ENCODE measurements at places on chromosomes 1 and 21. TPM values are rescaled to one million over a fixed set of nuclear protein-coding genes. Genes with fewer than 3 reads are reported as not detected.

The RHD gene
- not detected for polyA plus RNA-seq

The TCP10L gene
- not detected for polyA plus RNA-seq

The GJA4 gene
- polyA plus RNA-seq: 72.2 TPM

- H3K27ac ChIP-seq: no peak overlapping the region
- H3K36me3 ChIP-seq: no peaks in the 10 kb centered on the region
Measured at GRCh38 chr1:231214918-231215680, 25.9 kb upstream of the GNPAT start.

DNA sequence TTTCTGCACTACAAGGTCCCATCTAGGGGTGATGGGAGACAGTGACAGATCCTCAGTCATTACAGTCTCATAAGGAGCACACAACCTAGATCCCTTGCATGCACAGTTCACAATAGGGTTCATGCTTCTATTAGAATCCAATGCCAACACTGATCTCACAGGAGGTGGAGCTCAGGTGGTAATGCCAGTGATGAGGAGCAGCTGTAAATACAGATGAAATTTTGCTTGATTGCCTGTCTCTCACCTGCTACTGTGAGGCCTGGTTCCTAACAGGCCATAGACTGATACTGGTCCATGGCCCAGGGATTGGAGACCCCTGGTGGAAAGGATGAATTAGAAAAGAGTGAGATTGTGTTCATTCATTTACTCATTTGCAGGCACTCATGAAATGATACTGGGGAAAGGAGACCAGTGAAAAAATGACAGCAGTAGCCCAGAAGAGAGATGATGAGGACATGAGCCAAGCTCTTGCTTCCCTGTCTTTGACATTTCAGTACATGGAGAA lies 251.6 kb upstream of the DUSP10 start:
- H3K4me3 ChIP-seq: no peak overlapping the region
- peaks cover 9% of the 10 kb centered on the region for H3K4me1 ChIP-seq
- no peaks in the 10 kb centered on the region for H3K36me3 ChIP-seq
- no peak overlapping the region for H3K27ac ChIP-seq

GRCh38 chr21:17598437-17598836 lies 14.3 kb downstream of the BTG3 start:
- no peak for DNase-seq
- H3K27ac ChIP-seq: no peak overlapping the region
- no peaks in the 10 kb centered on the region for H3K27me3 ChIP-seq
- H3K4me1 ChIP-seq: no peaks in the 10 kb centered on the region
- H3K36me3 ChIP-seq: peaks cover 7% of the 10 kb centered on the region

DNA sequence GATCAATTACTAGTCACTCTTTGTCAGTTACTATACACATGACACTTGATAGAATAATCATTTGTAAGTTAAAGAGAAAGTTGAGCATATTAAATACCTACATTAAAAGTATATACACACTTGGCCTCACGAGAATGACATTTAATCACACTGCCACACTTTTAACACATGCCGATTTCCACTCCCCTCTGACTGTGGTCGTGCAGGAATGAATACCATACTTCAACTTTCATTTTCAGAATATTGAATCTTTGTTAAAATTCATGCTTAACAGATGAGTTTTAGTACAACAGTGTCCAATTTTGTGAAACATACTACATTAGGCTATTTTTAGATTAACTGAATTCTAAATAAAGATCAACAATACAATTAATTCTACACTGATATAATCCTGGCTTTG lies 78.2 kb upstream of the SDC3 start:
- no peaks in the 10 kb centered on the region for H3K36me3 ChIP-seq
- H3K4me3 ChIP-seq: no peak overlapping the region
- no peak overlapping the region for H3K27ac ChIP-seq
- peaks cover 8% of the 10 kb centered on the region for H3K4me1 ChIP-seq
- H3K27me3 ChIP-seq: no peaks in the 10 kb centered on the region

DNA sequence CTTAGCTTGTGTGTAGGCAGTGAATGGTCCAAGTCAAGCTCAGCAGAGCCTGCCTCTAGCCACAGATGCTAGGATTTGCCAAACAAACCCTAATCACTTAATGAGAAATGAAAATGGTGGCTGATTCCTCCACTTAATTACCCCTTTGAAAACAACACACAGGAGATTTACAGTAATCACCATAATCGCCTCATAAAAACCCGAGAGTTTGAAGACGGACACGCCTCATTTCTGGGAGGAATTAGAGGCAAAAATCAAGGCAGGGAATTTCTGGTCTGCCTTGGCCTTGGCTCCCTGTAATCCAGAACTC lies 16.3 kb upstream of the FOXE3 start:
- no peaks in the 10 kb centered on the region for H3K4me1 ChIP-seq
- DNase-seq: no peak
- H3K27me3 ChIP-seq: no peaks in the 10 kb centered on the region
- H3K27ac ChIP-seq: no peak overlapping the region

- no peaks in the 10 kb centered on the region for H3K27me3 ChIP-seq
- peaks cover 10% of the 10 kb centered on the region for H3K4me1 ChIP-seq
- no peak overlapping the region for H3K4me3 ChIP-seq
- H3K27ac ChIP-seq: peak overlapping the region; percentile 58
- H3K36me3 ChIP-seq: no peaks in the 10 kb centered on the region
Measured at GRCh38 chr1:203665993-203666392, 39.4 kb downstream of the ATP2B4 start.

DNA sequence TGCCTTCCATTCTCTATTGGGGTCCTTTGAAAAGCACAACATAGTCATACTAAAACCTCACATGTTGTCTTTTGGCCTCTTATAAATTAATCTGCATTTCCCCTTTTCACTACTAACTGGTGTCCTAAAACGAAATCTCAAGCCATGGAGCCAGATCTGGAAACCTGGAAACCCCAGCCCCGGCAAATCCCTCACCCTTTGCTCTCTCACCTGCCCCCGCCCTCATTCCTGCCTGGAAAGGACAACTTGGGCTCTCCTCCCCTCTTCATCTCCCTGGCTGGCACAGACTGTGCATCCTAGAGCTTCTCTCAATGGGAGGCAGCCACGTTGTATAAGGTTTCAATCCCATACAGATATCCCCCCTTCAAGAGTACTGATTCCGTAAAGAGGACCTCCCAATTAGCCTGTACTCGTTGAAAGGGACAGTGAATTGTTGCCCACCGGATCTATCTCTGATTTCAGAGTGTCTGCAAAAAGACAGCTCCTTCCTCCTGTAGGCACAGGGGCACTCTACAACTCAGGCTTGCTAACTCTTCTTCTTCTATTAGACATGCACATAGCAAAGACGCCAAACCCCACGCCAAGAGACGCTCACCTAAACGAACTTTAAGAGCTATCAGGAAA lies 1.4 kb downstream of the DUSP10 start:
- peak overlapping the region; percentile 90 for H3K4me3 ChIP-seq

- H3K36me3 ChIP-seq: no peaks in the 10 kb centered on the region
- H3K4me3 ChIP-seq: peak overlapping the region; percentile 73
- H3K27me3 ChIP-seq: no peaks in the 10 kb centered on the region
- DNase-seq: no peak
Measured at GRCh38 chr1:84944767-84945486, 51.9 kb upstream of the LPAR3 start.

DNA sequence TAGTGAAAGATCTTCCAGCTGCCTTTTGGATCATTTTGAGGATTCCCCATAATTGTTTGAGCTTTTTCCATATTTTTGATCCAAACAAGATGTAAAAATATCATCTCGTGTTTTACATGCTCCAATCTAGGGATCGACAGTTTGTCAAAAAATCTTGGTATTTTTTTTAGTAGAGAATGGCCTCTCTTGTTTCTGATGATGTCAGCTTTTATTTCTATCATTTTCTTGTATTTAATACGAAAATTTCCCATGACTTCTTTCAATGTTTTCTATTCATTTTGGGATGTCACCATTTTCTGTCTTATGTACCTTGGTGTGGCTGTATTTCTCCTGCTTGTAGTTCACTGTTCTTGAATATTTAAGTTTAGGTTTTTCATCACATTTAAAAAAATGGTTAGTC lies 812.0 kb upstream of the NCAM2 start:
- H3K36me3 ChIP-seq: no peaks in the 10 kb centered on the region
- no peaks in the 10 kb centered on the region for H3K27me3 ChIP-seq
- DNase-seq: no peak
- no peaks in the 10 kb centered on the region for H3K4me1 ChIP-seq
- H3K27ac ChIP-seq: no peak overlapping the region

DNA sequence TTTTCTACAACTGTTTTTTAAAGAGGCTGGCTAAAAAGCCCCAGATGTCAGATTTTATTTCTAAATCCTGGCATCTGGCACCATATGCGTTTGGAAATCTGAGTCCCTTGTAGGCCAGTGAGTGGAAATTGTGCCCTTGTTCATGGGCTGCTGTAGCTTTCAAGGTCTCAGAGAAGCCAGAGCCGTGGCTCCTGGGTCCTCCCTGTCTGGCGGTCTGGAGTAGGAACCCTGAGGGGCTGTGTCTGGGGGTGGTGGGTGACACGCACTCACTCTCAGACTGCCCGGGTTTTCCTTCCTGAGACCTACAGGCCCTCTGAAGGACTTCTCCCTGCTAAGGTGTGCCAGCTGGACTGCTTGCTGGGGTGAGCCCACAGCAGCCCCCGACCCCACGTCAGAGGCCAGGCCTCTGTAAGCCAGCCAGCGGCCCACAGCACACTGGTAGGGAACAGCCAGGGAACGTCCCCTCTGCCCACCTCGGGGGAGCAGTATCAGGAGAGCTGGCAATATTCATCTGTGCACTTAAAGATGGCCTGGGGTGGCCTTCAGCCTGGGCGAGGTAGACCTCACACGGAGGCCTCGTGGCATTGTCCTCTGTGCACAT lies 151.5 kb downstream of the PEX14 start:
- H3K27ac ChIP-seq: no peak overlapping the region
- DNase-seq: peak; percentile 64
- no peaks in the 10 kb centered on the region for H3K36me3 ChIP-seq

DNA sequence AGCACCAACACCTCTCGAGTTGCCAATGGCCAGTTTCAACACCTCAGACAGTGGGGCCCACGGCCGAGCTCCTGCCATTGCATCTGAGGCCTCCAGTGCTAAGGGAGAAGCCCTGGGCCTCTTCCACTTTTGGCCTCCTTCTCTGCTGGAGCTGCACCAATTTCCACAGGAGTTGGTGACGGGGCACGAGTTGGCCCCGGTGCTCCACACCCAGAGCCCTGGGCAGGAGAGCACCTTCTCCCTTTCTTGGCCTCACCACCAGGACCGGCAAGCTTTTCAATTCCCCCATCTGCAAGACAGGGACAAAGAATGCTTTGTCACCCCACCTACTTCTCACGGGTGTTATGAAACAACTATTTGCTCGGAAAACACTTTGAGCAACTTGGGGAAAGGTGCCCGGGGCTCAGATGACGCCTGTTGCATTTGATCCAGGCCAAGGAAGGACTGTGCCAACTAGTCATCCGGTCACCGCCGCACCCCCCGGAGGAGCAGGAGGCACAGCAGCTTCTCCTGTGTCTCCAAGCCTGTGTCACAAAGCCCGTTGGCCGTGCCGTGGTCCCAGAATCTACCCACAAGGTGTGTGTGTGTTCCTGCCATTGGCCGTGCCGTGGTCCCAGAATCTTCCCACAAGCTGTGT lies 55.2 kb downstream of the TOMM20 start:
- peaks cover under 1% of the 10 kb centered on the region for H3K4me1 ChIP-seq
- H3K4me3 ChIP-seq: no peak overlapping the region
- no peaks in the 10 kb centered on the region for H3K27me3 ChIP-seq
- no peaks in the 10 kb centered on the region for H3K36me3 ChIP-seq
- peak overlapping the region; percentile 93 for H3K27ac ChIP-seq

- no peak for DNase-seq
- H3K36me3 ChIP-seq: no peaks in the 10 kb centered on the region
Measured at GRCh38 chr1:226553924-226554282, 5.3 kb downstream of the STUM start.

- H3K27me3 ChIP-seq: peaks cover 2% of the 10 kb centered on the region
- H3K4me3 ChIP-seq: no peak within 1 kb of the TSS
- no peaks in the 10 kb centered on the region for H3K36me3 ChIP-seq
- no peaks in the 10 kb centered on the region for H3K4me1 ChIP-seq
- no peak for DNase-seq
- H3K27ac ChIP-seq: no peak within 1 kb of the TSS
Measured at GRCh38 chr1:6424619-6425593, at the start of gene ESPN. Gene ESPN, plus strand, starts transcription at chr1:6424776. Its CDS starts 180 bp downstream, at chr1:6424956.

GRCh38 chr1:241250465-241250864 lies 106.5 kb downstream of the RGS7 start:
- H3K27me3 ChIP-seq: no peaks in the 10 kb centered on the region
- no peak overlapping the region for H3K4me3 ChIP-seq
- H3K4me1 ChIP-seq: no peaks in the 10 kb centered on the region
- no peaks in the 10 kb centered on the region for H3K36me3 ChIP-seq
- DNase-seq: no peak
- H3K27ac ChIP-seq: no peak overlapping the region

- no peaks in the 10 kb centered on the region for H3K27me3 ChIP-seq
- no peaks in the 10 kb centered on the region for H3K4me1 ChIP-seq
- DNase-seq: no peak
- no peaks in the 10 kb centered on the region for H3K36me3 ChIP-seq
- no peak overlapping the region for H3K4me3 ChIP-seq
Measured at GRCh38 chr1:214702556-214702955, 99.6 kb downstream of the CENPF start.

DNA sequence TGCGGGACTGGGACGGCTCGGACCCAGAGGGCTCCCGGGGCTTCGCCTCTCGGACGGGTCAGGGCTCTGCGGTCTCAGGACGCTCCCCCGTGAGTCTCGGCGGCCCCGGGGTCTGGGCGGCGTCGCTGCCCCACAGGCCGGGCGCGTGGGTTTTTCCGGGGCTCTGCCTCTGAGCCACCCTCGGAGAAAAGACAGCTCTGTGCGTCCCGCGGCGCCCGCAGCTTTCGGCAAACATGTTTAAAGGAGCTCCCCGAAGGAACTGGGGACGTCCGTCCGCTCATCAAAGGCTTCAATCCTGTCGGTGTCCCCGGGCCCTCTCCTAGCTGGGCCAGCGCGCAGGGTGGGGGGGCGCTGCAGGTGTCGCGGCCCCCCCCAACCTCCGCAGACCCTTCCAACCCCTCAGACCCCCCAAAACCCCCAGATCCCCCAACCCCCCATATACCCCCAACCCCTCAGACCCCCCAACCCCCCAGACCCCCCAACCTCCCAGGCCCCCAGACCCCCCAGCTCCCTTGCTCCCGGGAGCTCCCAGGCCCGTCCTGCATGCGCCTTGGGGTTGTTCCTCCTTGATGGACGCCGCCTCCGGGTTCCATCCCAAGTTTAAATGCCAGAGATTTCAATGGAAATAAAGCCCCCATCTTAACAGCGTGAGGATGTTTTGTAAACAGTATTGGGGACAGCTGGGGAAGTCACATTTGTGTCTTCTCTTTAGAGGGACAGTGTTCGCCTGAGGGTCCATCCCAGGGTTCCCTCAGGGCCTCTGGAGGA lies 996 bp upstream of the C1orf159 start:
- H3K4me1 ChIP-seq: no peaks in the 10 kb centered on the region
- H3K27ac ChIP-seq: no peak overlapping the region
- H3K36me3 ChIP-seq: no peaks in the 10 kb centered on the region
- no peaks in the 10 kb centered on the region for H3K27me3 ChIP-seq

GRCh38 chr1:39410915-39411436 lies 80.5 kb upstream of the BMP8A start:
- H3K4me1 ChIP-seq: peaks cover 4% of the 10 kb centered on the region
- DNase-seq: peak; percentile 91
- H3K27me3 ChIP-seq: no peaks in the 10 kb centered on the region

- H3K27ac ChIP-seq: no peak overlapping the region
- no peaks in the 10 kb centered on the region for H3K27me3 ChIP-seq
- no peak overlapping the region for H3K4me3 ChIP-seq
Measured at GRCh38 chr1:99852648-99853047, 2.5 kb downstream of the AGL start.
